ENCODE measurements at places on chromosomes 11 and 22. TPM values are rescaled to one million over a fixed set of nuclear protein-coding genes. Genes with fewer than 3 reads are reported as not detected.

The HDHD5 gene
- total RNA-seq, result 23.3 TPM

The ST13 gene
- total RNA-seq, result 175 TPM

GRCh38 chr22:50058061-50058905 is at the start of gene TTLL8:
Gene TTLL8 (minus strand): TSS chr22:50058298.
- H3K4me3 ChIP-seq, result no peak within 1 kb of the TSS
- no peak for DNase-seq
- H3K36me3 ChIP-seq, result no peaks in the 10 kb centered on the region
- H3K27me3 ChIP-seq, result no peaks in the 10 kb centered on the region

The LARGE1 gene
- total RNA-seq, result 81.2 TPM

The CNIH2 gene
- total RNA-seq, result 2.0 TPM

The DDX6 gene
- 255 TPM for total RNA-seq

DNA sequence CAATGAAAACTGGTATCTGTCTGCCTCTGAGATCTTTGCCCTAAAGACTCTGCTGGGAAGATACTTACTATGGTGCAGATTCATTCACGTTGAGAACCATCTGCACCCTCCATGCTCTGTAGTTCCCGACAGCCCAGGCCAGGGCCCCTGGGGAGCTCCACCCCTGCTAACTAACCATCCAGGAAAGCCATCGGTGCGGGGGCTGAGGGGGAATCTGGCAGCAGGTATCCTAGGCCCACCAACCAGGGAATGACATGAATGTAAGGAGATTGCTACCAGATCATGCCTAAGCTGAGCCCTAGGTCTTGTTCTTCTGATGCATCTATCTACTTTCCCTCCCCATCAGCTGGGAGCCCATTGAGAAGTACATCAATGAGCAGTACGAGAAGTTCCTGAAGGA is 11.3 kb upstream of the WBP2NL start:
- H3K27me3 ChIP-seq, result no peaks in the 10 kb centered on the region
- no peaks in the 10 kb centered on the region for H3K36me3 ChIP-seq
- no peak overlapping the region for H3K4me3 ChIP-seq
- no peak overlapping the region for H3K27ac ChIP-seq

DNA sequence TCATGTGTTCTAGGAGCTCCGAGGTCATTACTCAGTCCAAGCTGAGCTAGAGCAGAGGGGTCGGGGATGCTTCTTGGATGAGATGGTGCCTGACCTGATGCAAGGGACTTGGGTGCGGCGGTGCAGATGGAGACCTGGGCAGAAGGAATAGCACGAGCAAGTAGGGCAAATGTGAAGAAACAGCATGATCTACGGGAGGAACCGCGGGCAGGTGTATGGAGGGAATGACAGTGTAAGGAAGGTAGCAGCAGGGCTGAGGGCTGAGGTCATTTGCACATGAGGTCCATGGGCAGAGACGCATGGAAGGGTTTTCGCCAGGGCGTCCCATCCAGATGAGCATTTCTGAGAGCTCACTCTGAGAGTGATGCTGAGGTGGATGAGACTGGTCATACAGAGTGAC is 14.9 kb downstream of the SLC37A2 start:
- no peak overlapping the region for H3K4me3 ChIP-seq
- peaks cover 2% of the 10 kb centered on the region for H3K36me3 ChIP-seq
- no peak overlapping the region for H3K27ac ChIP-seq
- no peaks in the 10 kb centered on the region for H3K27me3 ChIP-seq

GRCh38 chr22:17334059-17334458 is 35.2 kb upstream of the CECR2 start:
- H3K27ac ChIP-seq, result no peak overlapping the region
- no peaks in the 10 kb centered on the region for H3K36me3 ChIP-seq
- peaks cover 3% of the 10 kb centered on the region for H3K4me1 ChIP-seq
- H3K27me3 ChIP-seq, result no peaks in the 10 kb centered on the region
- no peak overlapping the region for H3K4me3 ChIP-seq

DNA sequence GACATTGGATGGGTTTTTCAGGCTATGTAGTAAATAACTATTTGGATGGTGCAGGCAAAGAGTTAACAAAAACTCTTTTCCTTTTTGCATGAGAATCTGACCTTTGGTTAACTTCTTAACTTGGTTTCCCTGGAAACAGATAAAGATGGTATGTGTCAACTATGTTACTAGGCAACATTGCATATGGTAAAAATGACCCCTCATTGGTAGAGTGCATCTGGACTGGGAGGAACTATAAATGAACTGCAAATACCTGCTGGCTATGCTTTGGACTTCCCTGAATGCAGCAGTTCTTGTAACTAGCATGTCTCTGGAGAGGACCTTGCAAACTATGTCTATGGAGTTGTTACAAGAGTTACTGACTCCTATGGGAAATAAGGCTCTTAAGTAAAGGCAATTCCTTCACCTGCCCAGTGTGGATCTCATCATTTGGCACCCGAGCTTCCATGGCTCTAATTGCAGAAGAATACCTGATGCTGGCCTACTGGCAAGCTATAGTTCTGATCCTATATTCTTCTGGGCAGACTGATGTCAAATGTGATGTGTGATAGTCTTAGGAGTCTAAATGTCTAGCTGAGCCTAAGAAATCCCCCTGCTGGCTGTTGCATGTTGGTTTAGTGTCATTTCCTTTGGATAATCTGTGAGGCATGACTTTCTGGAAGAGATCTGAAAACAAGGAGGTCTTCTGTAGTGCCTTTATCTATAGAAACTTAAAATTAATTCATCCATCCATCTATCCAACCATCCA is 126.7 kb upstream of the MTMR2 start:
- no peaks in the 10 kb centered on the region for H3K36me3 ChIP-seq
- peaks cover 5% of the 10 kb centered on the region for H3K4me1 ChIP-seq
- DNase-seq, result no peak
- H3K27ac ChIP-seq, result no peak overlapping the region
- H3K4me3 ChIP-seq, result no peak overlapping the region
- H3K27me3 ChIP-seq, result no peaks in the 10 kb centered on the region

DNA sequence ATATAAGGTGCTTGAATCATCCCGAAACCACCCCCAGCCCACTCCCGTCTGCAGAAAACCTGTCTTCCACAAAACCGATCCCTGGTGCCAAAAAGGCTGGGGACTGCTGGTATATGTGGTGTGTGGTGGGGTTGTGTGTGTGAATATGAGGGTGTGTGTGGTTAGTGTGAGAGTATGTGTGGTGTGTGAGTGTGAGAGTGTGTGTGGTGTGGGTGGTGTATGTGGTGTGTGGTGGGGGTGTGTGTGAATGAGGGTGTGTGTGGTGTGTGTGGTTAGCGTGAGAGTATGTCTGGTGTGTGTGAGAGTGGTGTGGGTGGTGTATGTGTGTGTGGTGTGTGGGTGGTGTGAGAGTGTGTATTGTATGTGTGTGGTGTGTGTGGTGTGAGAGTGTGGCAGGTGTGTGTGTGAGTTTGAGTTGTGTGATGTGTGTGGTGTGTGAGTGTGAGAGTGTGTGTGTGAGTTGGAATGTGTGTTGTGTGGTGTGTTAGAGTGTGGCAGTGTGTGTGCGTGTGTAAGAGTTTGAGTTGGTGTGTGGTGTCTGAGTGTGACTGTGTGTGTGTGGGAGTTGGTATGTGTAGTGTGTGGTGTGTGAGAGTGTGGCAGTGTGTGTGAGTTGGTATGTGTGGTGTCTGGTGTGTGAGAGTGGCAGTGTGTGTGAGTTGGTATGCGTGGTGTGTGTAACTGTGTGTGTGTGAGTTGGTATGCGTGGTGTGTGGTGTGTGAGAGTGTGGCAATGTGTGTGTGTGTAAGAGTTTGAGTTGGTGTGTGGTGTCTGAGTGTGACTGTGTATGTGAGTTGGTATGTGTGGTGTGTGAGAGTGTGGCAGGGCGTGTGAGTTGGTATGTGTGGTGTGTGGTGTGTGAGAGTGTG is 6.5 kb downstream of the UPK3A start:
- no peaks in the 10 kb centered on the region for H3K36me3 ChIP-seq
- no peaks in the 10 kb centered on the region for H3K27me3 ChIP-seq

DNA sequence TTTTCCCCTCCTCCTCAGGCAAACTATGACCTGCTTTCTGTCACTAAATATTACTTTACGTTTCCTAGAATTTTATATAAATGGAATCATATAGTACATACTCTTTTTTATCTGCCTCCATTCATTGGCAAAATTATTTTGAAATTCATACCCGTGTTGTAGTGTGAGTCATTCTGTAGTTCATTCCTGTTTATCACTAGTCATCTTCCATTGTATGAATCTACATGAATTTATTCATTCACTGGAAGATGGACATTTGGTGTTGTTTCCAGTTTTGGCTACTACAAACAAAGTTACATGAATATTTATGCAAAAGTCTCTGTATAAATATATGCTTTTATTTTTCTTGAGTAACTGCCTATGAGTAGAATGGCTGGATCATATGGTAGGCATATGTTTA is 60.7 kb upstream of the OPCML start:
- no peaks in the 10 kb centered on the region for H3K36me3 ChIP-seq
- no peaks in the 10 kb centered on the region for H3K27me3 ChIP-seq

The EIF3F gene
- 316 TPM for total RNA-seq

DNA sequence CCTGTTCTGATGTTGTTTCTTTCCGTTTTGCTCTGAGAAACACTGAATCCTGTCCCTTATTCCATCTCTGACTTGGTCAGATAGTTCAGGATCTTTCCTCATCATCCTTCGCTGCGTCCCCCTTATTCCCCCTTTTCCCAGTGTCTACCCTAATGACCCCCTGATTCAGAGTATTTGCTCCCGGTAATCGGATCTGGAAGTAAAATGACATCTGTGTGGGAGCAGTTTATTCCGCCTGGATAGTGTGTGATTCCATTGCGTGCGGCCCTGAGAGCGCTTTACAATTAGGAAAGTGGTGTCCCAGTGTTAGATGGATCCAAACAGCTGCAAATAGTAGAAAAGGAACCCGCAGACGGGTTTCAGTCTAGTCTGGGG is 606 bp downstream of the DRG1 start:
- no peaks in the 10 kb centered on the region for H3K36me3 ChIP-seq
- no peaks in the 10 kb centered on the region for H3K27me3 ChIP-seq
- H3K4me1 ChIP-seq, result peaks cover 13% of the 10 kb centered on the region
- no peak for DNase-seq
- H3K4me3 ChIP-seq, result peak overlapping the region; percentile 85

- H3K36me3 ChIP-seq, result no peaks in the 10 kb centered on the region
- no peak overlapping the region for H3K4me3 ChIP-seq
- no peak overlapping the region for H3K27ac ChIP-seq
- DNase-seq, result no peak
Measured at GRCh38 chr11:83612891-83613766, 327.0 kb upstream of the CCDC90B start.

GRCh38 chr11:15412054-15412453 is 297.3 kb downstream of the INSC start:
- H3K27ac ChIP-seq, result no peak overlapping the region
- no peaks in the 10 kb centered on the region for H3K27me3 ChIP-seq
- H3K4me3 ChIP-seq, result no peak overlapping the region
- no peak for DNase-seq
- no peaks in the 10 kb centered on the region for H3K4me1 ChIP-seq

The SCUBE2 gene
- total RNA-seq, result not detected

The SMTNL1 gene
- total RNA-seq, result not detected

All from B cell (primary cell).